Stimulated activated CD4-positive, alpha-beta T cell treated with anti-CD3 and anti-CD28 coated beads, TNF-alpha, amount 100 ng/mL, for 4 hours (primary cell): ENCODE measurements at places on chromosomes 7 and 10.

DNA sequence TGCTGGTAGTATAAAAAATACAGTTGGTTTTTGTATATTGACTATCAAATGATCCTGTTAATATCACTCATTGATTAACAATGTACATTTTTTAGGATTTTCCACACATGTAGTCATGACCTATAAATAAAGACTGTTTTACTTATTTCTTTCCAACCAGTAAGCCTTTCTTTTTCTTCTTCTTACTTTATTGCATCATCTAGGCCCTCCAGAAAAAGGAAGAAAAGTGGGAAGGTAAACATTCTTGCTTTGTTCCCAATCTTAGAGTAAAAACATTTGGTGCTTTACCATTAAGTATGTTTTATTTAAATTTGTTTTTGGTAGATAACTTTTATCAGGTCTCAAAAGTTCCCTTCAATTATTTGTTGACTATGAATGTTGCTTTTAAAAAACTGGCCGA lies 47.1 kb upstream of the CCNY start:
- DNase-seq = no peak

GRCh38 chr10:75542906-75543305 lies 111.5 kb downstream of the LRMDA start:
- no peak for DNase-seq

- DNase-seq = no peak
These were observed 6.9 kb downstream of the COMTD1 start for GRCh38 chr10:75228834-75229233.

DNA sequence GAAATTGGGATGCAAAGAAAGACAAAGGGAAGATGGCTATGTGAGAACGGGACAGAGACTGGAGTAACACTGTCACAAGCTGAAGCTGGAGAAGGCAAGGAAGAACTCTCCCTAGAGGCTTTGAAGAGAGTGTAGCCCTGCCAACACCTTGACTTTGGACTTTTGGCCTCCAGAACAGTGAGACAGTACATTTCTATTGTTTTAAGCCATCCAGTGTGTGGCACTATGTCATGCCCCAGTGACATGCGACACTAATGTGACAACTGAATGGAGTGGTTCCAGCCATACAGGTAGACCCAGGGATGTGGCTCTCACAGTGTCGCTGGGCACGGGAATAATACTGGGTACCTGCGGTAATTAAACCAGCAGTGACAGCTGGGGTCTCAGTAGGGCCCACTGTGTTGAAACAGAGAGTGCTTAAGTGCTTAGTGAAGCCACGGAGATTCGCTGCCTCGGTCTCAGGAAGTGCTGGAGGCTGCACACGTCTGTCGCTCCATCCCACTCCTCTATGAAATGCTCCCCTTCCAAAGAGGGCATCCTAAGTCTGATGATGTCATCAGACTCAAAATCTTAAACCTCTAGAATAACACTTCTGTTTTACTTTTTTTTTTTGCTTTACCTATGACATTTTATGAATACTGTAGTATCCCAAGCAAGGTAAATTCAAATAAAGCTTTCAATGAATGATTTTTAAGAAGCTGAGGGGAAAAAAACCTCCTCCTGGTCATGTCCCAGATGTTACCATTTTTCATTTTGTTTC lies 154.6 kb upstream of the RHEB start:
- DNase-seq = no peak

DNA sequence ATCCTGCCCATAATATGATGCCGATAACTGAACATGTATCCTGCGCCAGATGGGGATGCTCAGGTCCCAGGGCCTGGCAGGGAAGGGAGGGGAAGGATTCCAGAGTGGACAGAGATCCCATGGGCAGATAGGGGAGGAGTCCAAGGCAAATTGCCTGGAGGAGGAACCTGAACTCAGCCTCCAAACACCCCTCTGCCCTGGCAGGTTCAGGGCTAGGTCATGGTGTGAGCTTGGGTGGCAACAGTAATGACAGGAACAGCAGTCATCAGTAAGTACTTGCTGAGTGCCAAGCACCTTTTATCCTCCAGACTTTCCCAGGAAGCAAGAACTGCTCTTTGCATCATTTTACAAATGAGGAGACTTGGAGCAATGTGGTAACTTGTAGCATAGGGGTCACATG lies 3.8 kb upstream of the PALD1 start:
- DNase-seq = no peak

DNA sequence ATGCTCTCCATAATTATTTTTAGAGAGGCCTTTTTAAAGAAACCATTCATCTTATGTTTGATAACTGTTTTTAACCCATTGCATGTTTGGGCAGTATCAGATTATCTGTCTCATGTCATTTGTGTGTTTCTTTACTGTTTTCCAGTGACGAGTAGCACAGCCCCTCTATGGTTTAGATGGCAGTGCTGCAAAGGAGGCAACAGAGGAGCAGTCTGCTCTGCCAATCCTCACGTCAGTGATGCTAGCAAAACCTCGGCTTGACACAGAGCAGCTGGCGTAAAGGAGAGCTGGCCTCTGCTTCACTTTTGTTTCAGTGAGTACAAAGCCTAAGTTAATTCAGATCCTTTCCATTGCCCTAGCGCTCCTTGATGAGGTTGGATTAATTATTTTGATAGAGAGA lies 80.4 kb upstream of the GARIN1A start:
- DNase-seq = no peak
